ENCODE measurements at places on chromosomes 5 and 9.
A peak's percentile ranks its signal among the peaks of the same experiment; 100 is the strongest.

DNA sequence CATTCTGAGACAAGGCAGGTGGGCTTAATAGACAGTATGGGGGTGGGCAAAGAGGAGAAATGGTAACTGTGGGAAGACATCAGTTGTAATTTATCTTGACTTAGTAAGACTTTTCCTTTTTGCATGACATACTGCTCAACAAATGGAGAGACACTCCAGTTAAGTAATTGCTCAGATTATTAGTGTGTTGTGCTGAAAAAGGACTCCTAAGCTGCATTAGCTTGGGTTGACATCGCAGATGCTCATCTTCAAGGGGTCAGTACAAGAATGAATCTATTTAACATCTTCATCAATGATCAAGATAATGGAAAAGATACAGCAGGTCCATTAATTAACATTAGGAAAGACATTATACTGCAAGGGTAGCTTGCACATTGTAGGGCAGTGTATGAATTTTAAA, 181.1 kb upstream of the ELAVL2 start:
- DNase-seq = no peak

GRCh38 chr5:178114325-178115135, 1.2 kb downstream of the N4BP3 start:
- DNase-seq = no peak

DNA sequence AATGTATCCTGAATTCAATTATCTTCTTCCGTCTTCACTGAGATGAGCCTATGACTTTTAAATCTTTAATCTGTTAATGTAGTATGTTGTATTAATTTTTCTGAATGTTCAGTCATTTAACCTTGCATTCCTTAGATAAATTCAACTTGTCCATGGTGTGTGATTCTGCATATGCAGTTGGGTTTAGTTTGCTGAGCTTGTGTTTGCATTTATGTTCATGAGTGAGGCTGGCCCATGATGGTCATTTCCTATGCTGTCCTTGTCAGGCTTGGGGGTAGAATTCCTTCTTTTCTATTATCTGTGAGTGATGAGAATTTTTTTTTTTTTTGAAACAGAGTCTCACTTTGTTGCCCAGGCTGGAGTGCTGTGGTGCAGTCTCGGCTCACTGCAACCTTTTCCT, 131.8 kb upstream of the COL5A1 start:
- DNase-seq = no peak

GRCh38 chr5:167708449-167708848, 583.0 kb upstream of the WWC1 start:
- DNase-seq = no peak

GRCh38 chr9:77679088-77679487, 31.0 kb upstream of the GNA14 start:
- DNase-seq = no peak

DNA sequence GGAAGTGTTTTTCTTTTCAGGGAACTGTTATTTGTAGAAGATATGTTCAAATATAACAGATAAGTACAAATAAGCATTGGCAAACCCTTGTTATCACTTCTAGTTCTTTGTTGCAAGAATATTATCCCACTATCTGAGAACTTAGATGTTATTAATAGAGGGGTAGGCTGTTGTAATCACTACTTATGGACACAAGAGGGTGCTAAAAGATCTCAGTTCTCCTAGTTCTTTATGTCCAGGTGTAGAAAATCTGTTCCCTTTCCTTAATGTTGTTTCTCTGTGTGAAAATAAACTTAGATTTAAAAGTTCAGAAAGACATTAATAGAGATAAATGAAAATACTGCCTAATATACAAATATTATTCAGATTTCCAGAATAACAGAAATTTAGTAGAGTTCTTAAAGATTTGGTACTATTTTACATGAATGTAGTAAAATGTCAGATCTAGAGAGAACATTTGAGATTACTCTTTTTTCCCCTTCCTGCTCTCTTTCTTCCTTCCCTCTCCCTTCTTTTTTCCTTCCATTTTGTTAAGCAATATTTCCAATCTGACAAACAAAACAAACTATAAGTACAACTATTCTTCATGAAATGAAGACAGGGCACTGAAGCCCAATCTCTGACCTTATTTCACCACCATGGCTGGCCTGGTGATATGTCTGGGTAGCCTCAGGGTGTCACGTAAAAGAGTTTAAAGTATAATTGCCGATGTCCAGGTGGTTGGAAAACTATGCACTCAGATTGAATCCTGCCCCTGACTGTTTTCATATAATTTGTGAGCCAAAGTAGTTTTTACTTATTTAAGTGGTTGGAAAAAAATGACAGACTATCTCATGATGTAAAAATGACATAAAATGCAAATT, 43.6 kb upstream of the C5orf46 start:
- DNase-seq = no peak

GRCh38 chr9:134618833-134619447, 22.7 kb upstream of the COL5A1 start:
- DNase-seq = no peak

DNA sequence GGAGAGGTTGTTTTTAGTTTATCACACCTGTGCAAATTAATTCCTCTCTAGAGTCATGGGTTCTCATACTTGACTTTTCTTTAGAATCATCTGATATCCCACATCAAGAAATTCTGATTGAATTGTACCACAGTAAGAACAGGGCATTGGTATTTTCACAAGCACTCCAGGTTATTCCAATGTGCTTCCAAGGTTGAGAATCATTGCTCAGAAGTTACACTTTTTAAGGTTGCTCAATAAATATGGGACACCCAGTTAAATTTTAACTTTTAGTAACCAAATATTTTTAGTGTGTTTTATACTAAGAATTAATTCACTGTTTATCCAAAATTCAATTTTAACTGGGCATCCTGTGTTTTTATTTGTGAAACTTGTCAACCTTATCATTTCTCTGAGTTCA, 2.5 kb upstream of the RNF180 start:
- DNase-seq = no peak

GRCh38 chr5:14204785-14205321, 61.7 kb downstream of the TRIO start:
- DNase-seq = no peak

GRCh38 chr5:151406322-151406947, 41.0 kb upstream of the SLC36A1 start:
- DNase-seq = peak; percentile 5

- no peak for DNase-seq
Measured at GRCh38 chr9:30522061-30522460, 1862.4 kb upstream of the ACO1 start.

- DNase-seq = no peak
Measured at GRCh38 chr5:58224661-58225060, 235.2 kb downstream of the PLK2 start.

DNA sequence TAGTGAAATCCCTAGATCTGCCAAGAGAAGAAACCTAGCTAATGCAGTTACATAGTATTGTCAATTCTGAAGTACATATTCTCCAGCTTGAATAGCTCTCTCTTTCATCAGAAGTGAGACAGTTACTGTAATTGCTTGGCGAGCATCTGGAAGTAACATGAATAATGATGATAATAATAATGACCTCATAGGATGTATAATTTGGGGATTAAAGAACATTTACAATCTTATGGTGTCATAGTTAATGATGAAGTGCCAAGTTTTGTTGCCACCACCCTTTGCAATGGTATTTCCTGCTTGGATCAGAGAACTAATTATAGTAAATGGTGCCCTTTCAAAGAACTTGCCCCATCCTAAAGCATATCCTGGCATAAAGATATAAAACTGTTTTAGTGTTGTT, 201.4 kb downstream of the ADAMTSL1 start:
- no peak for DNase-seq

DNA sequence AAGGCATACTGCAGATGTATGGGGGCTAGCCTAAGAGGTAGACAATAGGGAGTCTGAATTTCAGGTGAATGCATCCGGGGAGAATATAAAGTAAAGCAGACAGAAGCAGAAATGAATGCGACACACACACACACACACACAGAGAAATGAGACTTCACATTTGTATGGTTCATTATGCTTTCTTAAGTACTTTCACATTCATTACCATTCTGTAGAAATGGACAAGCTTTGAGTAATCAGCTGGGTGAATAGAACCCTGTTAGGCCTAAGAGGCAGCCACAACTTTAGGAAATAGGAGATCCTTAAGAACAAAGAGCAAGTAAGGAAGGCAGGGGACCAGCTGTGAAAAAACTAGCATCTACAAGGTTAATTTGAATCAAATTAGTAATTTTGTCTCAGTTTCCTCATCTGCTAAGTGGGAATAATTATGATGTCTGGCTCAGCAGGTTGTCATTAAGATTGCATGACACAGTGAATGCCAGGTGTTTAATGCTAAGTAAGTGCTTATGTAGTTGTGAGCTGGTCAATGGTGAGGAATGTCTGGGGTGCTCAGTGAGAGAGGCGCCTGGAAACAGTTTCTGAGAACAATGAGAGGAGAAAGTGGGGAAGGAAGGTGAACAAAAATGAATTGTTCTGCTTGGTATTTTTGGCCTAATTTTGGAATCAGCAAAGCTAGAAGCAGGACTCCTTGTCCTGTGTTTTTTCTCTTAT, 265.8 kb upstream of the CLINT1 start:
- DNase-seq = no peak

GRCh38 chr9:135588371-135588770, 26.8 kb downstream of the PAEP start:
- DNase-seq = no peak

DNA sequence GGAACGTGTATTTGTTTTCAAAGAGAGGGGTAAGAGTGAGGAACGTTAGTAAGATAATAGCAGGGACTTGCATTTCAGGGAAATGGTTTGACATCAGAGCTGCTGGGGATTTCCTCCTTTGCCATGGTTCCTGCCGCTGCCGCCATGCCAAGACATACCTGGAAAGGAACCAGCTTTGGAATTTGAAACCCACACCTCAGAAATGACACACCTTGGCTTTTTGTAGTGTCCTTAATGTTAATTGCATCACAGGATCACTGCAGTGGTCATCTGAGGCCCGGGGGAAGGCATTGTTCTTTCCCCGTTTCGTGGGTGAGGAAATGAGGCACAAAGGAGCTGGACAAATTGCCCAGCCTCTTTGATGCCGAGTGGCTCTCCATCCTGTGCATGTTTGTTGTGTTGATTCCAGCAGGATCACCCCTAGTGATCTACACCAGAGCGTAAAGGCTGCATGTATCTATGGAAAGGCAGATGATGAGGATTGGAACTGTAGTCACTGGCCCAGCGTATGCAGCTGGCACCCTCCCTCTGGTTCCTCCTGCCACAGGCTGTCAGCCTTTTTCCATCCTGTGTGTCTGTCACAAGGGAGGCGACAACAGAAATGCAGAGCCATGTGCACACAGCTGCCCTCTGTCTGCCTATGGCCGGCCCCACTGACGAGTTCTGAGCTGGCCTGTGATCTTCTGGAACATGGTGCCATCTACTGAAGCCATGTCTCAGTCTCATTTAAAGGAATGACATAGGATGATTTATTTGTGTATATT, 37.8 kb downstream of the SLC46A2 start:
- no peak for DNase-seq

DNA sequence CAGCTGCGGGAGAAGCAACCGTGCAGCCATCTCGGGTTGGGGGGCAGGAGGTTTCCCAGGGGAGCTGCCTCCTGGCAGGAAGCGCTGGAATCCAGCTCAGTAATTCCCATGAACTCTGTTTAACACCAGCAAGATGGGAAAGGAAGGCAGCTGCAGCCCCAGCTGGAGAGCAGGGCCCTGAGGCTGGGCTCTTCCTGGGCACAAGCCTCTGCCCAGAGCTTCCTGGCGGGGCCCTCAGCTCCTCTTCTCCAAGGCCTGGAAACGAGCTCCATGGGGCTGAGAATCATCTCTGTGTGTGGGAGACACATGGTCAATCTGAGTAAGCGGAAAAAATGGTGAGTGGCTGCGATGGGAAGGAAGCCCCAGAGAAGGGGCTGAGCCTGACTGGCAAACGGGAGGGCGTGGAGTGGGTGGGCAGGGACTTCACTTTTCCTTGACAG, 6.3 kb downstream of the MRPL36 start:
- no peak for DNase-seq

DNA sequence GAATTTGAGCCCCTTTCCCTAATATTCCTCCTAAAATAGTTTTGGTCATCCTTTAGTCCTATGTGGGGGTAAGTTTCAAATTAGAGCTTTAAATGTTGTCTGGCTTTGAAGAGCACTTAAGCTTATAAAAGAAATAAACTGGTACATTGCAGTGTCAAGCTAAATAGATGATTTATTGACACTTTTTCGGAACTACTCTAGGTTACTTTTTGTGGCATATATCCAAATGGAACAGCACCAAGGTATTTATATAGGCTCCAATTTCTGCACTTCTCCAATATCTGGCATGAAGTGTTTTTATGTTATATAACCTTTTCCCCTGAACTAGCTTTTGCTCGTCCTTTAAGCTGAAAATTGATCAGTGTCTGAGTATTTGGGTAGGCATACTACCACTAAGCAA, 402.5 kb downstream of the NFIB start:
- DNase-seq = no peak

GRCh38 chr5:151156507-151157420, 815 bp downstream of the ANXA6 start:
- no peak for DNase-seq

DNA sequence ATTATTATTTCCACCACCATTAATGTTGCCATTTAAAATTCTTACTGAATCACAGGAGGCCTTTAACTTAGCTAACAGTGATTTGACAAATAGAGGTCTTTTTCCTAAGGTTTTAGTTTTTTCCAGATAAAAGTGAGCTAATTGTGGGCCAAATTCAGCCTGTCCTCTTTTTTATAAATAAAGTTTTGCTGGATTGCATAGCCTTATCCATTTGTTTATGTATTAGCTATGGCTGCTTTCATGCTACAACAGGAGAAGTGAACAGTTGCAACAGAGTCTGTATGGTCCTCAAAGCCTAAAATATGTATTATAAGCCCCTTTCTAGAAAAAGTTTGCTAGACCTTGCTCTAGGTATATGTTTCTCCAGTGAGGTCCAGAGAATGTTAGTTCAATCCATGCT, 172.4 kb downstream of the GDNF start:
- no peak for DNase-seq

DNA sequence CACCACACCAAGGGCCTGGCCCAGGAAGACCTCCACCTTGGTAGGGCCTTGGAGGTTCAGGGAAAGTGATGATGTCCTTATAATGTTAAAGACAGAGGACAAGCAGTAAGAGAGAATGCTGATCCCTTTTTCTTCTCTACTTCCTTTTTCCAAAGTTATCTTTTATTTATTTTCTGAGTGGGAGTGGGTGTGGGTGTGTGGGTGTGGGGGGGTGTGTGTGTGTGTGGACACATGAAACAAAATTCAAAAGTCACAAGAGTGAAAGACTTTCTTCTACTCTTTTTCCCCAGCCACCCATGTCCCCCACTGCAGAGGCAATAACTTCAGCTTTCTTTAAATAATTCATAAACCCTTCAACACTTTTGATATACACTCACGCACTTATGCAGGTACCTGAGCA, 70.8 kb downstream of the ROR2 start:
- no peak for DNase-seq

DNA sequence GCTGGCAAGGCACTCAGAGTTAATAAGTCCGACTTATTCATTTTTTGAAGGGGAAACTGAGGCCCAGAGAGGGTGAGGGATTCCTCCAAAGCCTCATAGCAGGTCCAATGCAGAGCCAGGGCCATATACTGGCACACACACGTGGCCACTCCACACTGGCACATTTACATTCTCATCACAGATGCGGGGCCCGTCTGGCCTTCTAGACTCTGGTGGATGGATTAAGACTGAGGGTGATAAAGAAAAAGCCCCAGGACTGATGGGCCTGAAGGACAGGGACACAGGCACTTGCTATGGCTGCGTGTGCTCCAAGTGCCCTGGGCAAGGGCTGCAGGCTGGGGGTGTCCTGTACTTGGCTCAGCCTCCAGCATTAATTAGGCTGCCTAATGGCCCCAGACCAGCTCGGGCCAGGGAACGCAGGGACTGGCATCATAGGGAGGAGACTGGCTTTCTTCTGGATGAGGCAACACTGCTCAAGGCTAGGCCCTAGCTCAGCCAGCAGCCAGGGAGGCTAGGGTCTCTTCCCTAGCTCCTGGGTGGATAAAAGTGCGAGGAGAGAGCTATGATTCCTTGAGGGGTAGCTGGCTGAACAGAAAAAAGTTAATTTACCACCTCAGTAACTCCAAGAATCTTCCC, 28.5 kb upstream of the CSF1R start:
- DNase-seq = no peak
